SIG-M5 (cell line): ENCODE measurements at places on chromosomes 13 and 19.
A peak's percentile ranks its signal among the peaks of the same experiment; 100 is the strongest.

DNA sequence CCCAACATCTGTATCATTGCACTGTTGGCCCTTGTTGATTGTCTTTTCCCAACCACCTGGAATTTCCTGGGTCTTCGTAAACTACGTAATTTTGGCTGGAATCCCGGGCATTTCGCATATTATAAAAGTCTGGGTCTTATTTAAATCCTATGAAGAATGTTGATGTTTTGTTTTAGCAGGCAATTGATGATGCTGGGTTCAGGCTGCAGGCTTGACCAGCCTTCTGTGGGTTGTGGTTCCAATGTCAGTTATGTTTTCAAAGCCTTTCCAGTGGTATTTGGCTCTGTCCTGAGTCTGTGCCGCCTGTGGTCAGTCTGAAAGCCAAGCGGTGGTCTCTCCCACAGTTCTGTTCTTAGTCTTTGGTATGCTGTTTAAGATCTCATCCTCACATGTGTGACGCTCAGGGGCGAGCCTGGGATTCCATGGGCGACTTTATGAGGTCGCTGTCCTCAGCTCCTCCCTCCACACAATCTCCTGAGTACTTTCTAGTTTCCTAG is 12.4 kb downstream of the SLC35E1 start:
- DNase-seq: no peak

GRCh38 chr19:31611046-31611877 is 262.0 kb upstream of the TSHZ3 start:
- DNase-seq: no peak

- DNase-seq: no peak
Observed at GRCh38 chr13:23105051-23105450, 75.7 kb upstream of the SGCG start.

GRCh38 chr19:51489113-51489512 is 10.8 kb downstream of the CEACAM18 start:
- no peak for DNase-seq

GRCh38 chr13:37074703-37075102 is 15.2 kb upstream of the SUPT20H start:
- DNase-seq: no peak

DNA sequence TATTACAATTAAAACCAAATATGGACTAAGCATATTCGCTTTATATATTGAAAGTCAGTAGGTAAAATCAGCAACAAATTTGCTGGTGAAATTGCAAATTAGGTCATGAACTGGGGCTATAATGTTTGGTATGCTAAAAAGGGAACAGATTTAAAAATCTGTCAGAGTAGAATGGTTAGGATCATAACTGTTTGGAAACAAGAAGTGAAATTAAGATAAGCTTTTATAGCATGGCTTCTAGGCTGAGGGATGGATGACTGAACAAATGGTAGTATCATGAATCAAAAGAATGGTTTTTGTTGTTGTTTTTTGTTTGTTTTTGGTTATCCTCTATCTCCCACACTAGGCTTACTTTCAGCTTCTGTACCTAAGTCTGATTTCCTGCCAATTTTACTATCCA is 1090.4 kb downstream of the PCDH9 start:
- DNase-seq: no peak

DNA sequence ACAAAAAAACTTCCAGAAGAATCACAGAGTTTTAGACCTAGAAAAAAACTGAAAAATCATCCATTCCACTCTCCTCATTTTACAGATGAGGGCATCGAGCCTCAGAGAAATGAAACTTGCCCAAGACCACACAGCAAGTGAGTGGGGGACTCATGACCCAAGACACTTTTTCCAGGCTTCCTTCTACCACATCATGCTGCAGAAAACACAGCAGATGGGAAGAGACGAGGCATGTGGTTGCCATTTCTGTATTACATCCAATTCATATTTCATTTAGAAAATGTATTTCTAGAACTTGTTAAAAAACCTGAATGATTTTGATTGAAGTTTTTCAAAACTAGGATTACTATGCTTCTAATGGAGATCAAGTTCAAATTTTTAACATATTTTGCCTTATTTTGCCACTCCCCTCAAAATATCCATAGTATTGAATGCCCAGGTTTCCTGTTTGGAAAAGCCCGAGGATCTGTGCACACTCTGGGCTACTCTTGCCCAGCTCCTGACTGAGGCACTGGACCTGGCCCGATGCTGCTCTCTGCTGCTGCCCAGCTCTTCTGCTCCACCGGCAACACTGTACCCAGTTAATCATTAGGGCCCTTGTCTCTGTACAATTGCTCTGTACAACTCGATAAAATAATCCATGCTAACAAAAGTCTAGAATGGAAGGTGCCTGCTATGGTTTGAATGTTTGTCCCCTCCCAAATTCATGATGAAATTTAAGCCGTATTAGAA is 157.4 kb downstream of the EFNB2 start:
- no peak for DNase-seq

DNA sequence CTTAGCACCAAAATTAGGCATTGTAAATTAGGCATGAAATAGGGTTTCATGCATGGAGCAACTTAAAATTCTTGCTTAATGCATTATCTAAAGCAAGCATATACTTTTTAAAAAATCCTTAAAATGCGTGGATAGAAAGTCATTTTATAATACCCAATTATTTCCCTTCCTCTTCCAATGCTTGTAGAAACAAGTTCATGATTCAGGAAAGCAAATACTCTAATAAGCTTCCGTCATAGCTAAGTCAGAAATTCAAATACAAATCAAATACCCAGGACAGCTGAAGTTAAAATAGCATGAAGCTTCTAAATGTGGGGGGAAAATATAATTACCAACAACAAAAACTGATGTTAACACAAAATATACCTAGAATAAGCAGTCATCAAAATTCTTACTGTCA is 89.1 kb downstream of the COL4A1 start:
- no peak for DNase-seq

- DNase-seq: no peak
Observed at GRCh38 chr13:49258089-49258796, 10.5 kb downstream of the CDADC1 start.

GRCh38 chr19:18868380-18869022 is 27.5 kb downstream of the CERS1 start:
- DNase-seq: no peak

DNA sequence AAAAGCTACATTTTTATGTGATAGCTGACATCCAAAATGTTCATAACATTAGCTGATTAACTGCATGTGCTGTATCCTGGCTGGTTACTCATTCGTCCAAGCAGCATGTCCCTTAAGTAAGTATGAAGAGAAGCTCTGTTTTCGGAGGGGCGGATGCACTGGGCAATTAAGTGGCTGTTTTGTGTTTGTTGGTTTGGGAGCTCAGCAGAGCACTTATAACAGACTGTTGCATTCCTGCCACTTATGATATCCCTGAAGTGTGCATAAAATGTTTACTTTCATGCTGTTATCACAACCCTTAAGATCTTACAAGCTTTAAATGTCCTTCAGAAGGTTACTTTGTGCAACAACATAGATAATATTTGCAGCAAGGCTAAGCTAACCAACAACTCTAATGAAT is 264.1 kb downstream of the NALCN start:
- no peak for DNase-seq

DNA sequence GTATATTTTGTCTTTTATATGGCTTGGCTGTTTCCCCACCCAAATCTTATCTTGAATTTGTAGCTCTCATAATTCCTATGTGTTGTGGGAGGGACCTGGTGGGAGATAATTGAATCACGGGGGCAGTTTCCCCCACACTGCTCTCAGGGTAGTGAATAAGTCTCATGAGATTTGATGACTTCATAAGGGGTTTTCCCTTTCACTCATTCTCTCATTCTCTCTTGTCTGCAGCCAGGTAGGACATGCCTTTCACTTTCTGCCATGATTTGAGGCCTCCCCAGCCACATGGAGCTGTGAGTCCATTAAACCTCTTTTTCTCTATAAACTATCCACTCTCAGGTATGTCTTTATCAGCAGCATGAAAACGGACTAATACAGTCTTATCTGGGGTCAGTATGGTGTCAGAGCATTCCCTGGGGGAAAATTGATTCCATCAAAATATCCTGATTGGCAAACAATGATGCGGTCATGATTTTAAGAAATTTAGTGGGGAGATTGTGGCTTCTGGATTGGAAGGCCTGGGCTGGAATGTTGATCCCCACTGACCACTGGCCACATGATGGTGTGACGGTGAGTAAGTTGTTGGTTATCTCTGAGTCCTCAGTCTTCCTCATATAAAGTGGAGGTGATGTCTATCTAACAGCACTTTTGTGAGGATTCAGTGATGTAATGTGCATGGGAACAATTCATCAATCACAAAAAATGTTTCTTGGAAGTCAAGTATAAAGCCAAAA is 27.5 kb upstream of the ANKRD10 start:
- DNase-seq: no peak

GRCh38 chr13:24271231-24271600 is 38.2 kb upstream of the C1QTNF9 start:
- no peak for DNase-seq

GRCh38 chr19:46016426-46017094 is 6.3 kb downstream of the PGLYRP1 start:
- DNase-seq: no peak

DNA sequence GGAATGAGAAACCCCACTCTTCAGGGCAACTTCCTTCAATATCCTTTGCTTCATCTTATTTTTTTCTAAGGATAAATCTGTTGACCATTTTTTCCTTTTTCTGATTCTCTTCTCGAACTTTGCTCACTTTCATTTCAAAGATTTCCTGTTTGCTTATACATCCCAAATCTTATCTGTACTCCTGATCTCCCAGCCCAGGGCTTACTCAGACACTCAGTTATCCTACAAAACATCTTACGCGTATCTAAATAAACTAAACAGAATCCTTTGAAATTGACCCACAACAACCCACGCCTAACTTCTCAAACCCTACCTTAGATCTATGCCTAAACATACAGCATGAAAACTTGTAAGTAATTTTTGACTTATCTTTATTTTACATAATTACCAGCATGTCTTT is 179.2 kb downstream of the ABCC4 start:
- no peak for DNase-seq

GRCh38 chr19:49591731-49592485 is 926 bp downstream of the PRR12 start:
- DNase-seq: no peak

DNA sequence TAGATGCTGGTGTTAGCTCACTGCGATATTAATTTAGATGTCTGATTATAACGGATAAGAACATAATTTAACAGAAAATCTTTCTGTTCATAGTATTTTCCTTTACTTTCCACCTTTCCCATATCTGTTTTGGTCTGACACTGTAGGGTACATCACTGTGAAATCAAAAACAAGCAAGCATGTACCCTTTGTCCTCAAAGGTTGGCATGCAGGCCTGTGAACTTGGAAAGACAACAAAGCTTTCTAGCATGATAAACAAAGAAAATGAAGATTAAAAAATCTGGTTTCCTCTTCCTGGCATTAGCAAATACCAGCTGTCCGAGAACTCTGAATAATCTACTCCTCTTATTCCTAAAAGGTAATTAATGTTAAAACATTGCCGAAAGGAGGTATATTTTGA is 31.6 kb downstream of the THSD1 start:
- DNase-seq: no peak

DNA sequence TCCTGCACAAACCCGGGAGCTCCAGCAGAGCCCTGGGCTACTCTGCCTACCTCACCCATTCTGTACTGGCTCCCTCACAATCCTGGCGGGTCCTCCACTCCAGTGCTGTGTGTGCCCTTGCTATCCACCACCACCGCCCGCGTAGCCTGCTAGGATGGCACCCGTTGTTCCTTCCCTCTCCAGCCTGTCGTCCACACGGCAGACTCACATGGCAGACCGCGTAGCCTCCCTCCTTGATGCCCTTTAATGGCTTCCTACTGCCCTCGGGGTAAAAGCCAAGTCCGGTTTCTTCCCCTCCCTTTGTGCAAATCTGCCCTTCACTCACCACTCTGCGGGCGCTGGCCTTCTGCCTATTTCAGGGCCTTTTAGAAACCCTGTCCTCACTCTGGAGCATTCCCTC is 106.6 kb downstream of the RAB20 start:
- DNase-seq: no peak

DNA sequence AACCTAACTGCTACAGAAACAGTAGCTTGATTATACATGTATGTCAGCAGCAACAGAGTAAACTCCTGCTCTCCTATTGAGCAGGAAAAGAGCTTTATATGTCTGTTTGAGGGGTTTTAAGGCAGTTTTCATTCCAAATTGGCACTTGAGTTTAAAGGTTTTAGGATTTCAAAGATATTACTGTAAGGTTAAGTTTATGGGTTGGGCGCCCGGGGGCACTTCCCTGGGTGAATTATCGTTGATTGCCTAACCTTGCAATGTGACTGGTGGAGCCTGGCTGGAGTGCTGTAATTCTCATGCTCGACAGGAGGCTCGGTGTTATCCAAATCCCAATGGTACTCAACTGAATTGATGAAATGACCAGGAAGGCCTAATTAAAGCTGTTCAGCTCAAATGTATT is 1586.1 kb downstream of the OLFM4 start:
- DNase-seq: no peak

DNA sequence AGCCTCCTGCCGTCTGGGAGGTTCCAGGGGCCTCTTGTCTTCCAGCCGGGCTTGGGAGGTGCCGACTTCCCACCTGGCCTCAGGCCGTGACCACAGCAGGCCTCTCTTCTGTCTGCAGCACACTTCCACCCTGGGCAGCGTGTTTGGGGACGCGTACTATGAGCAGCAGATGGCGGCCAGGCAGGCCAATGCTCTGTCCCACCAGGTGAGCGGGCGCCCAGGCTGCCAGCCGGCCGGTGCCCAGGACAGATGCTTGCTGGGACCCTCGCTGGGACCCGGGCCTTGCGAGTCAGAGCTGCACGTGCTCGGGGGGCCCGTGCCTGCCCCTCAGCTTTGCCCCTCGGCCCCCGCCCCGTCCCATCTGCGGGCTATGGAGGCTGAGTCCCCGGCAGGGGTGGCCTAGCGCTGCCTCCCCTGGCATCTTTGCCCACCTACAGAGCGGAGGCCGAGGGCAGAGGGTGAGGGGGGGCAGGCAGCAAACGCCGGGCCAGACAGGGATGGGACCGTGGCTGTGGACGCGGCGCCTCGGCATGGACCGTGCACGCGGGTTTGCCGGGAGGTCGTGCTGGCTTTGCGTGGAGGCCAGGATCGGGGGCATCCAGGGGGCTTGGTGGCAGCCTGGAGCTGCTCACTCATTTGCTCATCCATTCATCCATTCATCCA is 16.2 kb downstream of the COMP start:
- DNase-seq: no peak

DNA sequence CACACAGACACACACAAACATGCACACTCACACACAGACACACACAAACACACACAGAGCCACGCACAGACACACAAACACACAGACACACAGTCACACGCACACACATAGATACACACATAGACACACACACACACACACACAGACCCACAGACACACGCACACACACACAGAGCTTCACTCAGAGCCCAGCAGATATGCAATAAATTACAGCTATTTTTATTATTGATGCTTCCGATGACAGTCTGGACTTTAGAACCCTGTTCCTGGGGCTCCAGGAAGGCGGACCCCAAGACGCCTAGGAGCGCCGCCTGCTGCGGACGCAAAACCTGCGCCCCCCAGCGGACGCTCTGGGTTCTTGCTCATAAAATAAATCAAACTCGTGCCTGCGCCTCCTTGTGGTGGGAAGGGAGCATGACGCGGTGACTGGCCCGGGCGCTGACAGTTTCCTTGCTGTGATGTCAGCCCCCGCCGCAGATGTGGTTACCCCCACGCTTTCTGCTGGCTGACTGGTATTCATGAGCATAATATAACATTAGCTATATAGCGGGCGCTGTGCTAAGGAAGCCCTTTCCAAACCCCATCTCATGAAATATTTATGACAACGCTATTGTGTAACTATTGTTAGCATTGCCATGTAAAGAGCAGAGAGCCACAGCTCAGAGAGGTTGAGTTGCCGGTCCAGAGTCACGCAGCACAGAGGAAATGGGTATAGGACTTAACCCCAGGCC is 64.4 kb upstream of the TM9SF2 start:
- DNase-seq: peak; percentile 88
